ENCODE measurements at places on chromosomes 12 and 14.

GRCh38 chr12:64160021-64160710 lies 61.9 kb downstream of the KICS2 start:
- DNase-seq, result no peak

GRCh38 chr12:130058926-130059472 lies 103.3 kb upstream of the FZD10 start:
- DNase-seq, result no peak

- no peak for DNase-seq
These were observed 58.4 kb upstream of the SAV1 start for GRCh38 chr14:50726372-50727107.

DNA sequence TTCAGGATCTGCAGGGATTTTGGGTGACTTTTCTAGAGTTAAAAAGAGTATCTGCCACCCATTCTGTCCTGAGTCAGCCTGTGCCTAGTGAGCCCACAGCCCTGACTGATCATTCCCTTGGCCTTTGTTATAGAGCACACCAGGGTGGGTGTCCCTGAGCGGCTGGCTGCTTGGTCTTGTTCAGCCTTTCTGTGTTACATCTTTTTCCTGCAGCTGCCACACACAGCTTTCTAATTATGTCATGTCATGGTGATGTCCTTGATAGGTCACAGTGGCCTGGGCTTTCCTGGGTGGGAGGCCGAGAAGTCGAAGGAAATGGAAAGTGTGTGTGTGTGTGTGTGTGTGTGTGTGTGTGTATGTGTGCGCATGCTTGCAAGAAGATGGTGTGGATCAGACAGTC lies 293.2 kb upstream of the CRY1 start:
- no peak for DNase-seq

GRCh38 chr12:49231878-49232655 lies 32.8 kb upstream of the TUBA1C start:
- no peak for DNase-seq

All from germinal center (tissue), 1 donor.